ENCODE measurements at places on chromosomes 6 and 20. TPM values are rescaled to one million over a fixed set of nuclear protein-coding genes. Genes with fewer than 3 reads are reported as not detected.
A peak's percentile ranks its signal among the peaks of the same experiment; 100 is the strongest.

DNA sequence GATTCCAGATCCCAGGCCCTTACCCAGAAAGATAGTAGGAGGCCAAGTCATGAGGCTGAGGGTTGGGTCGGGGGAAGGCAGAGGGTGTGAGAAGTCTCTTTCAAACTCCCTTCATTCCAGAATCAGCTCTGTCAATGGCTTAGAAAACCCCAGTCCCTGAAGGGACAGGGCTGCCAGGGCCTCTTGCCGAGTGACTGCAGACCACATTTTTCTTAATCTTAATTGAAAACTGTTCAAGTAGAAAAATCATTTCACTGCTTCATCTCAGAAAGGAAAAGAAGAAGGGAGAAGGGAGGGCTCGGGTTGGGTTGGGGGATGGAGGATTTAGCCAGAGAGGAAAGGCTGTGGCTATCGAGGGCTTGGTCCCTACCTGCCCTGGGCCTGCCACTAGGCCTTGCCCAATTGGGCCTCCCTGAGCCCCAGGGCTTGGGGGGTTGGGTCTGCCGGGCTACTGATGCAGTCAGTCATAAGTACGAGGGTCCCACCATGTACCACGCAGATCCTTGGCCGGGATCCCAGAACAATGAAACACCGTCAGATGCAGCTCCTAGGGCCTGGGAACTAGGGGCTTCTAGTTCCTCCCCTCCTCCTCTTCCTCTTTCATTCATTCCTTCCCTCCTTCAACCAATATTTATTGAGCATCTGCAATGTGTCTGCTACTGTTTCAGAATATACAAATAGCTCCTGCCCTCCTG, 44.0 kb upstream of the CTNNBL1 start:
- no peak overlapping the region for H3K27ac ChIP-seq
- no peaks in the 10 kb centered on the region for H3K36me3 ChIP-seq
- DNase-seq, result no peak
- peaks cover 3% of the 10 kb centered on the region for H3K4me1 ChIP-seq
- H3K4me3 ChIP-seq, result no peak overlapping the region

GRCh38 chr6:77633471-77633870, 19.4 kb upstream of the MEI4 start:
- no peaks in the 10 kb centered on the region for H3K27me3 ChIP-seq
- no peaks in the 10 kb centered on the region for H3K36me3 ChIP-seq
- no peak for DNase-seq
- H3K4me1 ChIP-seq, result no peaks in the 10 kb centered on the region
- H3K4me3 ChIP-seq, result no peak overlapping the region
- no peak overlapping the region for H3K27ac ChIP-seq

DNA sequence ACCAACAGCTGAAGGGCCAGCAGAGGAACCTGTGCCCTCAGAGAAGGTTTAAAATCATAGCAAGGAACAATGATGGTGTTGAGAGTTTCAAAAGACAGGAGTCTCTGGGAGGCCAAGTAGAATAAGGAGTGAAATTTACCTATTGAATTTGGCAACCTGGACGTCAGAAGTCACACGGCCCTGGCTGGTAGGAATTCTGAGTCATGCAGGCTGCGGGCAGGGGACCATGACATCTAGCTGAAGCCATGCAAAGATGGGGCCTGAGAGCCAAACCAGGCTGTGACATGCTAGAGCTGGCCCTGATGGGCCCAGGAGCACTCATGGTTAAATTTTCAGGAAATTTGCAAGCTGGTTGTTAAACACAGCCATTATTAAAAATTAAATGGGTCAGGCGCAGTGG, 64.0 kb upstream of the SNX9 start:
- no peak overlapping the region for H3K4me3 ChIP-seq
- no peaks in the 10 kb centered on the region for H3K27me3 ChIP-seq
- DNase-seq, result no peak
- peaks cover 11% of the 10 kb centered on the region for H3K4me1 ChIP-seq
- H3K27ac ChIP-seq, result no peak overlapping the region
- H3K36me3 ChIP-seq, result no peaks in the 10 kb centered on the region

- peaks cover 2% of the 10 kb centered on the region for H3K4me1 ChIP-seq
- no peak overlapping the region for H3K4me3 ChIP-seq
- no peaks in the 10 kb centered on the region for H3K27me3 ChIP-seq
- no peak overlapping the region for H3K27ac ChIP-seq
- no peak for DNase-seq
- H3K36me3 ChIP-seq, result no peaks in the 10 kb centered on the region
Observed at GRCh38 chr6:158040051-158040803, 58.6 kb downstream of the SYNJ2 start.

GRCh38 chr6:26240157-26241032, 124.6 kb upstream of the BTN3A2 start:
- DNase-seq, result no peak
- H3K4me3 ChIP-seq, result peak overlapping the region; percentile 64
- H3K4me1 ChIP-seq, result peaks cover 6% of the 10 kb centered on the region
- peak overlapping the region; percentile 96 for H3K27ac ChIP-seq
- no peaks in the 10 kb centered on the region for H3K27me3 ChIP-seq
- H3K36me3 ChIP-seq, result no peaks in the 10 kb centered on the region

DNA sequence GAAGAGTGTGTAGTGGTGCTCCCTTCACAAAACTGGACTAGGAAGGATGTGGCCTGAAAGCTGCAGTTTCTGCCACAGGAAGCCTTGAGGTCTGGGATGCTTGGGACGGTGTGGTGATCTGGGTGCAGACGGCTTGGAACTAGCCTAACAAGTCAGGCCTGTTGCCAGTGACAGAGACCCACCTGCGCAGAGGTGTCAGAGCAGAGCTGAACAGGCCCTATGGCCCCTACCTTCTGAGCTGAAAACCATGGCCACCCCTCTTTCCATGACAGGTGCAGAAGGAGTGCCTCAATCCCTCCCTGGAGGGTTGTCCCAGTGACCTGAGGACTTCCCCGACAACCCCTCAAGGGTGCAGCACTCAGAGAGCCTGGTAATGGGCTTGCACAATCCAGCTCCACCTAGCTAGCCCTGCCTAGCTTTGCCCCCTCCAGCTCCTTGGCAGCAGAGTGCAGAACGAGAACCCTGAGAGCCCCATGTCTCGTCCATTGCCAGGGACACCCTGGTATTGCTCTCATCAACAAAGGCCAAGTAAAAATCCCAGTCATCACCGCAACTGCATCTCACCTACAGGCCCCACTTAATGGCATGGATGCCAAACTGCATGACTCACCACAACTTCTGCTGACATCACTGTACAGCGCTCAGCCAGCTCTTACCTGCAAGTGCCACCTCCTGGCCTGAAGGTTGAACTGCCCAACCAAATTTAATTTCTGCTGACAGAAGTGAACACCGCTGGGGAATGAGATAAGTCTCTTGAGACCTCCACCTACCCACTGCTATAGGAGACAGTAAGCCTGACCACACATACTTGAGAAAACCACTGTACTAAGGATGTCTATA, 563.1 kb downstream of the TFAP2A start:
- H3K27me3 ChIP-seq, result no peaks in the 10 kb centered on the region
- no peaks in the 10 kb centered on the region for H3K36me3 ChIP-seq
- H3K4me1 ChIP-seq, result no peaks in the 10 kb centered on the region
- no peak overlapping the region for H3K27ac ChIP-seq

- H3K4me3 ChIP-seq, result peak overlapping the region; percentile 23
- DNase-seq, result no peak
- no peaks in the 10 kb centered on the region for H3K27me3 ChIP-seq
- no peak overlapping the region for H3K27ac ChIP-seq
Observed at GRCh38 chr20:50635676-50636600, 55.4 kb downstream of the RIPOR3 start.

- no peaks in the 10 kb centered on the region for H3K36me3 ChIP-seq
- H3K27ac ChIP-seq, result no peak overlapping the region
- no peaks in the 10 kb centered on the region for H3K4me1 ChIP-seq
- DNase-seq, result no peak
- no peaks in the 10 kb centered on the region for H3K27me3 ChIP-seq
- H3K4me3 ChIP-seq, result no peak overlapping the region
Observed at GRCh38 chr20:50121858-50122271, 8.9 kb upstream of the UBE2V1 start.

DNA sequence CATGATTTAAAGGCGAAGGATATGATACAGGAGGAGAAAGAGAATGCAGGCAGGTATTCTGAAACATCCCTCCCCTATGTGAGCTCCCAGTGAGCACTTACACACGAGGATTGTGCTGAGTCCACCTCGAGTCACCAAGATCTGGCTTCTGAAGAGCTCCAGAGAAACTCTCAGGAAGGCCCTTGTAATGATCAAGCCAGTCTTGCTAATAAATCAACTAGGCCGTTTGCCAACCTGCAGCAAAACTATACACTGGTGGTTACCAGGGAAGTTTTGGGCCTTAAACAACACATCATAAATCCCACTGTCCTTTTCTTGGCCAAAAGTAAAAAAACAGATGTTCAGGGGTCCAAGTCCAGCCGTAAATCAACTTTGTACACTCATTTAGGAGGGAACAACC, 79.2 kb downstream of the STXBP5 start:
- H3K27me3 ChIP-seq, result no peaks in the 10 kb centered on the region
- H3K4me1 ChIP-seq, result no peaks in the 10 kb centered on the region
- H3K36me3 ChIP-seq, result no peaks in the 10 kb centered on the region

GRCh38 chr6:126805861-126806260, 312.6 kb upstream of the RSPO3 start:
- no peaks in the 10 kb centered on the region for H3K27me3 ChIP-seq
- no peaks in the 10 kb centered on the region for H3K36me3 ChIP-seq
- H3K27ac ChIP-seq, result no peak overlapping the region
- no peak for DNase-seq
- no peak overlapping the region for H3K4me3 ChIP-seq
- no peaks in the 10 kb centered on the region for H3K4me1 ChIP-seq

The TAP2 gene
- total RNA-seq, result 27.2 TPM

The DDR1 gene
- total RNA-seq, result 181 TPM

The MYMX gene
- total RNA-seq, result 4.7 TPM
